A549 treated with CpdA at 1 μM for 4 hours (cell line): ENCODE measurements at places on chromosomes 2 and 18. TPM values are rescaled to one million over a fixed set of nuclear protein-coding genes. Genes with fewer than 3 reads are reported as not detected.

CD207 gene
- total RNA-seq, result not detected in 5 replicates

PROKR1 gene
- total RNA-seq, result 0.03 TPM in 1 of 5 replicates, not detected in the others

SIX3 gene
- 0.24 to 0.66 TPM (median 0.47 TPM) in 5 replicates for total RNA-seq

CYBRD1 gene
- total RNA-seq, result 26.3 to 37.3 TPM (median 34.4 TPM) in 5 replicates

UGT1A4 gene
- 0.07 TPM in 1 of 5 replicates, not detected in the others for total RNA-seq

DSG4 gene
- not detected in 5 replicates for total RNA-seq

BABAM2 gene
- 42.4 to 48.1 TPM (median 44.6 TPM) in 5 replicates for total RNA-seq

CNTNAP5 gene
- not detected in 5 replicates for total RNA-seq

CCDC141 gene
- not detected in 5 replicates for total RNA-seq
